ENCODE measurements at places on chromosomes 4 and X.

DNA sequence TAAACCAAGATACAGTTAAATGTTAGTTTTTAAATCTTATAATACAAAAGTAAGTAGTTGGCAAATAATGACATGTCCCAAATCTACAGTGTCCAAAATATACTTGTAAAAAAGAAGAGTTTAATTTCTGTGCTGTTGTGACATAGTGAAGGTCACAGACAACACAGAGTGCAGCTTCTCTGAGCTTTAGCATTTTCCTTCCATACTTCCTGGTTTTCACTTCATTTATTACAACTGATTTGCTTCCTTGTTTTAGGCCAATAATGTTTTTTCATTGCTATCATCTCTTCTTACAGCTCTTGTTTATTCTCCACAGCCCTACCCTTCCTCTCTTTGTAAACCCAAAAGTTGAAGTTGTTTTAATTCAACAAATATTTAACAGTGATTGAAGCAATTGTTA lies 132.4 kb upstream of the TET2 start:
- no peak for DNase-seq

GRCh38 chr4:67366311-67366861 lies 178.9 kb downstream of the CENPC start:
- no peak for DNase-seq

DNA sequence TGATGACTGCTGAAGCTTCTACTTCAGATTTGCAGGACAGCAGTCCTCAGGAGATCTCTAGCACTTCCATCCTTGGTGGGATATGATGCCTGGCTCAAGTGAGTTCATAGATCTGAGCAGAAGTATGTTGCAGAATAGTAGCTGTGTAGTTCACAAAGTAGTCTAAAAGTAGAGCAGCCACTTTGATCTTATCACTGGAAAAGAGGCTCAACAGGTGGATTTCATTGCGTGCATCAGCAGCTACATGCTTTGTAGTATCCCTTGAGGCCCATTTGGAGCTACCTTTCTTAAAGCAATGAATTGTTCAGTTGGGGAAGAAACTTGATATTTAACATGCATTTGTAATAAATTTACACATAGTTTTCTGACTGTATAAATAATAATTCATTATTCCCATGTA lies 29.9 kb downstream of the BEX3 start:
- DNase-seq = no peak

GRCh38 chr4:87863486-87863885 lies 30.7 kb downstream of the MEPE start:
- DNase-seq = no peak

- DNase-seq = peak; percentile 79
Measured at GRCh38 chrX:9942086-9942485, 25.1 kb upstream of the CLDN34 start.

DNA sequence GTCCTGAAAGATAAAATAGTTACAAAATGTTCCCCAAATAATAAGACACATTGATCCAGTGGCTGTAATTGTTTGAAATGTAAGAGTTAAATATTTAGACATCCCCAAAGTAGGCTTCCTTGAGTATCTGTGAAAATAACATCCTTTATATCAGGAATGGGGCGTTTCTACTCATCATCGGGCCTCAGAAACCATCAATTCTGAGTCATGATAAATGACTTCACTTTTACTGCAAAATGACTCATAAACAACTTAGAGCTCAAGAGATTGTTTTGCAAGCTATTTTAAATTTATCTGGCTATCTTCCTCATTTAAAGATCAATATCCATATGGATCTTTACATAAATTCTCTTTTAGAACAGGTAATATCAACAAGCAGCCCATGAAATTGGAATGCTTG lies 369.4 kb upstream of the CNKSR2 start:
- DNase-seq = no peak

DNA sequence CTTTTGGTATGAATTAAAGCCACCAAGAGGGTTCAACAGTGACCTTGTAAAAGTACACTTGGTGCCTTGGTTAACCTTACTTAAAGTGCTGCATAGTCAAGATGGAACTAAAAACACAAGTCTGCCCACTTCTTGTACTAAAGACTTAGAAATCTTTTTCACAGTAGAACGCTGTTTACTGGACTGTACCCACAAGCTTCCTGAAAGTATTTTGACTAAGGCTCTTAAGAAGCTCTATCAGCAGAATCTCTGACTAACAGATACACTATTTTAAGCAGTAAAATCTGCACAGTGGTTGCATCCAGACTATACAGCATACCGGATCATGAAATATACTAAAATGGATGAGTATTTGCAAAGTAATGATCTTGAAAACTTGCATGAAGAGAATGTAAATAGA lies 7.2 kb downstream of the RAB28 start:
- DNase-seq = peak; percentile 25

- DNase-seq = no peak
Measured at GRCh38 chr4:81756973-81757372, 285.3 kb upstream of the RASGEF1B start.

- DNase-seq = no peak
Measured at GRCh38 chr4:72430050-72430449, 139.0 kb downstream of the ADAMTS3 start.

DNA sequence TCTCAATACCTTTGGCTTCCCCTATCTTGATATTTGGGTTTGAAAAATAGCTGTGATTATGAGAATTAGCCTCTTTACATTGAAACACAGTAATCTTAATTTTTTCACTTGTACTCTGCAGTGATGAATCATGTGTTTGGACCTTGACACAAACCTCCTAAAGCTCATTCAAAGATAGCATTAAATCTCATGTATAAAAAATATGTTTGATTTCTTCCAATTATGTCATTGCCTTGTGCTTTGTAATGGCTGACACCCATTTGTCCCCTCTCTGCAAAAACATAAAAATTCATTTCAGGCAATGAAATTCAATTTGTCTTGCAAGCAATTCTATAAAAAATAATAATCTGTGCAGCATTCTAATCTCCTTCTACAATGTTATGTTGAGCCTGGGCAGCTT lies 422.4 kb upstream of the BOD1L1 start:
- DNase-seq = no peak

DNA sequence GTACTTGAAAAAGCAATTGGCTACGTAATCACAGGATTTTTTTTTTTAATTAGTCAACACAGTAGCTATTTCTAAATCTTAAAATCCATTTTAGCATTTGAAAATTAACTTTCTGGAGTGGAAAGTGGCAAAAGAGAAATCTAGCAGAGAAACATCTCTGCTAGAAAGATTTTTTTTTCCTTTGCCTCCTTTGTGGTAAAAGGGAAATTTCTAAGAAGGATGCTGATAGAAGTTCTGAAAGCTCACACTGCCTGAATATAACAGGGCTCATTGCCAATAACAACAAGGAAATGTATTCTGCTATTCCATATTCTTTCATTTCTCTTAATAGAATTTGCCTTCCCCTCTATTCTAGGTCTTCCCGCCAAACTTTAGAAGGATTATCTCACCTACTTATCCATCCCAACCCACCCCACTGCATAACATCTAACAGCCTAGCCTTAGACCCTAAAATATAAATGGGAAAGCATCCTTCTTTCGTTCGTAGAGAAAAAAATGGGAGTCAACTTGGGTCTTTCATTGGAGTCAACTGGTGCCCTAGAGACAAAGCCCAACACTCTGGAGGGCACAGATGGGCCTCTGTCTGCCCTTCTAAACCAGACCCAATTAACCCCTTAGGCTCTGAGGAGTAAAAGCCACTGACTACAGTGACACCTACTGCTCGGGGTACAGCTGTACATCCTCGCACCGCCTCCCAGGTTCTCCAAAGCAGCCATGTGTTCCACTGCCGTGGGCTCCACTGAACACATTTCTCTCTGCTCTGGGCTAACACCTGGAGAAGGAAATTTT lies 103.9 kb downstream of the MAML3 start:
- peak; percentile 31 for DNase-seq

DNA sequence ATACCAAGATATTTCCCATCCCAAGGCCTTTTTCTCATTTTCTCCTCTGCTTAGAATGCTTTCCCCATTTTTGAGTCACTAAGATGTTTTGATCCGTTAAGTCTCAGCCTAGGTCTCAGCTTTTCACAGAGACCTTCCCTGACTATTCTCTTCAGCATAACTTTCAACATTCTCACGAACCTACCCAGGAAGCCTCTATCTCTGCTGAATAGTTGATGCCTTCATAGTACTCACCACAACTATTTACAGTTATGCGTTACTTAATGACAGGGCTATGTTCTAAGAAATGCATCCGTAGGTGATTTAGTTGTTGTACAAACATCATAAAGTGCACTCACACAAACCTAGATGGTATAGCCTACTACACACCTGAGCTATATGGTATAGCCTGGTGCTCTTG lies 64.5 kb downstream of the ARL9 start:
- DNase-seq = no peak

- DNase-seq = no peak
Measured at GRCh38 chr4:155966731-155967395, 13.2 kb upstream of the CTSO start.

DNA sequence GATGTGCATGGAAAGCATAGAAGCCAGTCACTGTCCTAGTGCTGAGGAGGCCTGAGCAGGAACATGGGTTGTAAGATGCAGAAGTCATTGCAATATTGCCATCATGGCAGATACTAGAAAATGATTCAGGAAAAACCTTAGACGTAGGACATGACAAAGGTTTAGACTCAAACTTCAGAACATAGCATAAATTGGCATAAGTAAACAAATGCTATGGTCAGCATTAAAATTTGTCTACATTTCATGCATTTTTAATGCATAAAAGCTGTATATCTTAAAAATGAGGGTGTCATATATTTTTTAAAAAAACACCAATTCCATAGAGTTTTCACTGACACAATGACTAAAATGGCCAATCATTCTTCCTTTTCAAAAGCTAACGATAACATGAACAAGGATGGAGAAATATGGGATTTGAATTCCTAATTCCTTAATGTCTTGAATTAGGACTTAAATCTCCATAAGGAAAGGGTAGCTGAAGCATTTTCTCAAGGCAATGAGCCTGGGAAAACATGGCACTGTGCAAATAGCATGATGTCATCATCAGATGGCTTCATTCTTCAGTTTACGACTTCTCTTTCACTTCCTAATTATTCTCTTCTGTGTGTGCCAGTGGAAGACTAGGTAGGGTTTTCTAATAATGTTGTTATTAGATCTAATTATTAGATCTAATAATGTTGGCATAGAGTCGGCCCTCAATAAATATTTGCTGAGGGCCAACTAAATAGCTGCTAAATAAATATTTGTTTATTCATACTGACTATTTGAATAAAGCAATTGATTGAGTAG lies 125.1 kb upstream of the FRG1 start:
- DNase-seq = no peak

DNA sequence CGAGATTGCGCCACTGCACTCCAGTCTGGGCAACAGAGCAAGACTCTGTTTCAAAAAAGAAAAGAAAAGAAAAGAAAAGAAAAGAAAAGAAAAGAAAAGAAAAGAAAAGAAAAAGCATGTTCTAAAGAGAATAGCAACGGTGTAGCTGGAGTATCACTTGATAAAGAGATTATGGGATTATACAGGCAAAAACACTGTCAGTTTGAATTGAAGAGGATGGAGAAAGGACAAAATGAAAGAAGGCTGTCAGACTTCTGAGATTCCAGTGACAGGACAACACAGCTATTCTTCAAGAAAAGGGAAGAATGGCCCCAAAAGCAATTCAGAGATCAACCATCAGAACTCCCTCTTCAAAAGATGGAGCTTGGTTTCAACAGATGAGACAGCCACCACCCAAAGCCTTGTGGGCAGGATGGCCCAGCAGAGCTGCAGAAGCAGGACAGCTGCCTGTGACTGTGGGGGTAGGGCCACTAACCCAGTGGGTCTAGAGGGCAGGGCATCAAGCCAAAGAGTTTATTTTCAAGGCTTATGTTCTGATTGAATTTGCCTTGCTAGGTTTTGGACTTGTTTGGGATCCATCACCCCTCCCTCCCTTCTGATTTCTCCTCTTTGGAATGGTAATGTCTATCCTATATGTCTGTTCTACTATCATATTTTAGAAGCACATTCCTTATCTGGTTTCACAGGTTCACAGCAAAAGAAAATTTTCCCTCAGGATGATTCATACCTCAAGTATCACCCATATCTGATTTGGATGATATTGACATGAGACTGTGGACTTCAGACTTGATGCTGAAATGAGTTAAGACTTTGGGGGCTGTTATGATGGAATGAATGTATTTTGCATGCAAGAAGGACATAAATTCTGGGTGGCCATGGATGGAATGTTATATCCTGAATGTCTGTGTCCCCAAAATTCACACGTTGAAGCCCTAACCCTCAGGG lies 17.5 kb downstream of the RFC1 start:
- DNase-seq = no peak

DNA sequence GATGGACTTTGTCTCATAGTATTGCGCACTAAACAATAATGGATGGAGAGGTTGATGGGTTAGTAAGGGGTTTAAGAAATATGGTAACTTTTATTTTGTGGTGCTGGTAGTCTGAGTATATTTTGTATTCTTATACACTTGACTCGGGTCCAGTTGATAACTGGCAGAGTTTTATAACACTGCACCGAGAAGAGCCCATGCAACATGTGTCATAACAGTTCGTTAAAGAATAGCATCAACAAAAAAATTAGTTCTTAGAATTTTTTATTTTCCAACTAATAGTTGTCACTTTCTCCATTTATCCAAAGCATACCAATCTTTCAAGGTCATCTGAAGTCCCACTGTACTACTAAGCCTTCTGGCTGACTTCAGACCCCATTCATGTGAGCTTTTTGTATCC lies 175.1 kb downstream of the SOWAHB start:
- DNase-seq = no peak

DNA sequence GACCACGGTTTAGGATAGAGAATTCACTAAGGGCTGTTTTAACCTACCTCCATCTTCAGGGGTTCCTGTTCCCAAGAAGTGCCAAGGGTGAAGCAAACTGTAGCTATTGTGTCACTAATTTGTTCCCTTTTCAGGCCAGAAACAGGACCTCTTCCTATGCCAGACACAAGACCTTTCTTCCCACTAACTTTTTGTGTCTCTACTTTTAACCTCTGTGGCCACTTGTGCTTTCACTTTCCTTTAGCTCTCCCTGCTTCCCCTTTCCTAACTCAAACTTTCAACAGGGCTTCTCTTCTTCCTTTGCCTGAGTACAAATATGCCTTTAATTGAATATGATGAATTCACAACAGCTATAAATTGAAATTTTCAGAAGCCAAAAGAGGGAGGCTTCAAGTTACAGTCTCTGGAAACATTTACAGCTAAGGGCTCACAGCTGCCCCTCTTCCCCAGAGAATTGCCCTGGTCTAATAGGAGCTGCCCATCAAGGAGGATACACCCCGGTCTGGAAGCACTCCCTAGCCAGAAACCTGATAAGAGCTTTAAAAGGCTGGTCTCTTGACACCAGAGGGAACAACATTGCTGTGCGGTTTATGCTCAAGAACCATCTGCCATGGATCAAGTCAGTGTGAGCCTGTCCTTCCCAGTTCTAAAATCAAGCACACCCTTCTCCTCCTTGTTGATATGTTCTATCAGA lies 61.7 kb upstream of the PLS3 start:
- DNase-seq = no peak

DNA sequence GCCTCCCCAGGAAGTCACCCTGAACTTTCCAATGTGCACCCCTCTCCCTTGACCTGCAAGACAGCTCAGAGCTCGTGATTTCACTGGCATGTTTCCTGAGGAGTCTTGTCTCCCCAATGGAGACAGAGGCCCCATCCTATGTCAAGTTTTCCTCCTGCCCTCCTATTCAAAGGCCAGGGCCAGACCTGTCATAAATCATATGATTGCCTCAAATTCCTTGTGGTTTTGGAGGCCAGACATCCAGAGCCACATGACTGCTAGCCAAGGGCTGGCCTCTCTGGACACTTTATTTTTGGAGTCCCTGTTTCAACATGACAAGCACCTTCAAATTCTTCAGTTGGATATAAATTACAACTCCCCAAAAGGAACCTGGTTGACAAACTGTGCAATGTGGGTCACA lies 76.0 kb upstream of the TFDP3 start:
- no peak for DNase-seq

All from Jurkat, Clone E6-1 (cell line).